ENCODE measurements at places on chromosomes 4 and X.

GRCh38 chr4:172073590-172073989 lies 260.4 kb downstream of the GALNTL6 start:
- no peak for DNase-seq

DNA sequence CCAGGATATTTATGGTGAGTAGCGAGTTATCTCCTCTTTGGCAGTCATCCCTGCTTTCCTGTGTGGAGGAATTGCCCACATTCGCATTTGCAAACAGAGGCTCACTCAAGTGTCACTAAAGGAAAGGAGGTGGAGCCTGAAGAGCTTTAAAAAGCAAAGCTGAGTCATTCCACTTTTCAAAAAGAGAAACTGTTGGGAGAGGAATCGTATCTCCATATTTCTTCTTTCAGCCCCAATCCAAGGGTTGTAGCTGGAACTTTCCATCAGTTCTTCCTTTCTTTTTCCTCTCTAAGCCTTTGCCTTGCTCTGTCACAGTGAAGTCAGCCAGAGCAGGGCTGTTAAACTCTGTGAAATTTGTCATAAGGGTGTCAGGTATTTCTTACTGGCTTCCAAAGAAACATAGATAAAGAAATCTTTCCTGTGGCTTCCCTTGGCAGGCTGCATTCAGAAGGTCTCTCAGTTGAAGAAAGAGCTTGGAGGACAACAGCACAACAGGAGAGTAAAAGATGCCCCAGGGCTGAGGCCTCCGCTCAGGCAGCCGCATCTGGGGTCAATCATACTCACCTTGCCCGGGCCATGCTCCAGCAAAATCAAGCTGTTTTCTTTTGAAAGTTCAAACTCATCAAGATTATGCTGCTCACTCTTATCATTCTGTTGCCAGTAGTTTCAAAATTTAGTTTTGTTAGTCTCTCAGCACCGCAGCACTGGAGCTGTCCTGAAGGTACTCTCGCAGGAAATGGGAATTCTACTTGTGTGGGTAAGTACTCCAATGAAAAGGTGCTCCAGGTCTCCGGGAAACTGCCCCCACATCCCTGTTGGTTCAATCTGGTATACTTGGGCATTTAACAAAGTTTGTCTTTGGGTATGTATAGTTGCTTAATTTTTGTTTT lies at the start of gene EGF:
Gene EGF, plus strand, starts transcription at position 178 of the 890 bp plus-strand sequence. Its CDS starts 453 bp downstream, at position 631.
- DNase-seq, result peak; percentile 27

DNA sequence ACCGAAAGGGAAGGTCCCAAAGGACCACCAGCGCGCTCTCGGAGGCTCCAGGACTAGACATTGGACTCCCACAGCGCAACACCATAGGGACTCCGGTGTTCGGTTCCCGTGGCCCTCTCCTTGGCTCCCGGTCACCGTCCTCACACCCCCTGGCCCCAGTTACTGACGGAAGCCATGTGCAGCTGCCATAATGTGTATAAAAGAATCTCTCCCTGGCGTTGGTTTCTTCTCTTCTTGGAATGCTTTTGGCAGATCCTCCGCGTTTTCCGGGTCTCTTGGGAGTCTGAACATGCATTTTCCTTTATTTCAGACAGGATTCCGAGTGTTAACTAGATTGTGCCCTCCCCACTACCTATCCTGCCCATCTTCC lies 69.8 kb downstream of the FBXO8 start:
- no peak for DNase-seq

GRCh38 chr4:63036159-63036866 lies 1372.9 kb downstream of the TECRL start:
- no peak for DNase-seq

DNA sequence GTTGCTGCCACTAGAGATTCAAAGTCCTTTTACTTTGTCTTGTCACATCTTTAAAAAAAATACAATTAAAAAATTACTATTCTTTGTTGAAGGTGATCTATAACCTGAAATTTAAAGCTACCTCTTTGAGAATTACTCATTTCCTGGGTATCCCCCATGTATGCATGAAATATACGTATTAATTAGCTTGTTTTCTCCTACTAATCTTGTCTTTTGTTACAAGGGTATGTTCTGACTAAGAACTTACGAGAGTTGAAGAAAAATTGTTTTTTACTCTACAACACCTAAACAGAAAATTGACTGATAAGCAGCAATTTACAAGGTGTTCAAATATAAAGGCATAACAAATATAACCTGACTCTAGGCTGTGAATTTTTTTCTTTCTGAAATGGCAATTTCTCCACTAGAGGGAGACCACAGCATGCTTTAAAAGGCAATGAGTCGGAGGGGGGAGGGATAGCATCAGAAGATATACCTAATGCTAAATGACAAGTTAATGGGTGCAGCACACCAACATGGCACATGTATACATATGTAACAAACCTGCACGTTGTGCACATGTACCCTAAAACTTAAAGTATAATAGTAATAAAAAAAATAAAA lies 249.6 kb downstream of the OPHN1 start:
- peak; percentile 14 for DNase-seq

DNA sequence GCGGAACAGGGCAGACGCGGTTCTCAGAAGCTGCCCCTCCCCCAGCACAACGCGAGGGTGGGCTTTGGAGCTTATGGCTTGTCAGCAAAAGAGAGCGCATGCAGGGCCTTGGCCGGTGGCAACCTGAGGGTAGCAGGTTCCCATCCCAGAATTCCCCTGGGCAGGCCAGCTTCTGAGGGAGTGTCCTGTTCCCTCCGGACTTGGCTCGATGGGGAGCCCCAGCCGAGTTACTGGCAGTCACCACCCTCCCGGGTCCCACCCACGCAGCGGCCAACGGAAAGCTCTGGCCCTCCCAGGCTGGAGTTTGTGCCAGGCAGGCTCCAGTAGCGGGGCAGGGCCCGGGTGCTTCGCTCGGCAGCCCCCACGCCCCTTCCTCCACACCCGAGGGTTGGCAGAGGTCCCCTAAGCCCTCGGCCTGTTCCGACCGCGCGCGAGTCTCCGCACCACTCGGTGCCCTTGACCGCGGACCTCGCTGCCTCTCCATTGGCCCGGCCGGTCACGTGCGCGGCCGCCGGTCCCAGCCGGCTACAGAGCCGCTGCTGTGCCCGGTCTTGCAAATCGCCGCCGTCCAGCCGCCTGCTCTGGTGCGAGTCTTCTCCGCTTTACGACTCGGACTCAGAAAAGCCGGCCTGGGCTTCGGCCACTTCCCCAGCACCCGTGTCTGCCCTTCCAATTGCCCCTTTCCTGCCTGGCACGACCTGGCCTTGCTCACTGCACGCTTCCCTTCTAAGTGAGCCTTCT lies 20.9 kb upstream of the MTM1 start:
- no peak for DNase-seq

- no peak for DNase-seq
Observed at GRCh38 chrX:84415140-84415539, 87.1 kb downstream of the HDX start.

- no peak for DNase-seq
Observed at GRCh38 chr4:25001509-25001908, 29.2 kb downstream of the LGI2 start.

DNA sequence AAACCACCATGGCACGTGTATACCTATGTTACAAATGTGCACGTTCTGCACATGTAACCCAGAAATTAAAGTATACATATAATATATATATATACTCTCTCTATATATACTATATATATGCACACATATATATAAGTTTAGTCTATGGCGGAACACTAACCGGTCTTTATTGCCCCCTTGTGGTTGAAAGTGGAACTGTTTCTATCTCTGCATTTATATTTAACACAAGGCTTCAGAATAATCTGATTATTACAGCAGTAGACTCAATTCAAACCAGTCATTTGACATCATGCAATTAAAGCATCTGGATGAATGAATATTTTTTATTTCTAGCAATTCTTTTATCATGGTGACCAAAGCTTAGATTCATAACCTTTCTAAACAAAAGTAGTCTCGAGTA lies 14.6 kb downstream of the RAB9B start:
- DNase-seq, result peak; percentile 54

DNA sequence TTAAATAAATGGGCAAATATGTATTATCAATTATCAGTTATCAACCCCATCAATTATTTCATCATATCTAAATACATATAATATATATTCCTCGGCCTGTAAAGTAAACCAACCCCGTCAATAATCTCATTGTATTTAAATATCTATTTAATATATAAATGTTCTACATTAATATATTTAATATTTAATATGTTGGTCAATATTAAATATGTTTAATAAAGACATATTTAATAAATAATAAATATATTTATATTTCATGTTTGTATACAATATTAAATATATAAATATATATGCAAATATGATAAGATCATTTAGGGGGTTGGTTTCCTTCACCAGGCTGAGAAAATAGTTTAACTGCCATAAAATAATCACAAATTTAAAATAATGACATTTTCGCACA lies 6.4 kb upstream of the TMEM144 start:
- no peak for DNase-seq

DNA sequence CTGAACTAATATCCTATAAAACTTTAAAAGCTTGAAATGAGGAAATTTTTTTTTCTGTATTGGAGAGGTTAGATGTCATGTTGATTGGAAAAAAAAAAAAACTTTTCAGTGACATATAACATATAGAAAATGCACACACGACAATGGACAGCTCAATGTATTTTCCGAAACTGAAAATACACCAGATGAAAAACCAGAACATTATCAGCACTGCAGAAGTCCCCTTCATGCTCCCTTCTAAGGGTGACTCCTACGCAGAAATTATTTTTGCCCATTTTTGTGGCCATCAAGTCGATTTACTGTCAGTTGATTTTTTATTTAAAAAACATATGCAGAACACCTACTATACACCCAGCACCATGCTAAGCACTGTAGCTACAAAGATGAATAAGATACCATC lies 148.3 kb downstream of the APBB2 start:
- DNase-seq, result no peak

- no peak for DNase-seq
Observed at GRCh38 chr4:174217273-174218126, 66.0 kb downstream of the FBXO8 start.

- DNase-seq, result no peak
Observed at GRCh38 chrX:136250191-136251040, 784 bp downstream of the MAP7D3 start.

DNA sequence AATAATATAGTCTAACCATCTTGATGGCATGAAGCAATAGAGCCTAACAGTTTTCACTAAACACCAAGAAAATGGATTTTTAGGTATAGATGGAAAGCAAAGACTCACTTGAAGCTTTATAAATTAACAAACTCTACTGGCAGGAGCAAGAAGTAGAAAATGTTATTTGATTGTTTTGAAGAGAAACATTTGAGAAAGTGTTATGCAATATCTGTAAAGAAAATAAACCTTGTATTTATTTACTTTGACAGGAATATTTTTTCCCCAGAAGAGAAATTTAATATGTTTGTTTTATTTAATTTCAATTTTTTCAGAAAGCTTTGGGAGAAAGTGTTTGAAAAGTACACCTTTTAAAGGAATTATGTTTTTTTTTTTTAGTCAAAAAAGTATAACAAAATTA lies 139.0 kb downstream of the STIM2 start:
- DNase-seq, result no peak

DNA sequence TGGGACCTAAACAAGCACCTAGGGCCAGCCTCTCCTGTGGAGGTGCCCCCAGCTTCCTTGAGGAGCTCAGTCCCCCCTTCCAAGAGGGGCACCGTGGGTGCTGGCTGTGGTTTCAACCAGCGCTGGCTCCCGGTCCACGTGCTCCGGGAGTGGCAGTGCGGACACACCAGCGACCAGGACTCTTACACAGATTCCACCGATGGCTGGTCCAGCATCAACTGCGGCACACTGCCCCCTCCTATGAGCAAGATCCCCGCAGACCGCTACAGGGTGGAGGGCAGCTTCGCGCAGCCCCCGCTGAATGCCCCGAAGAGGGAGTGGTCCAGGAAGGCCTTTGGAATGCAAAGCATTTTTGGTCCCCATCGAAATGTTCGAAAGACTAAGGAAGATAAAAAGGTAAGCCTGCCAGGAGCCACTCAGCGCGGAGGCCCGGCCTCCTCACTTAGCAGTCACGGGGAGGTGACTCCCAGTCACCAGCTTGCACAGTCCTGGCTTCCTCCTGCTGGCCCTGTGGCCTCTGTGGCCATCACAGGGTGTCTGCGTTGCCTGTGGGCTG lies 24.9 kb downstream of the RGS12 start:
- no peak for DNase-seq

DNA sequence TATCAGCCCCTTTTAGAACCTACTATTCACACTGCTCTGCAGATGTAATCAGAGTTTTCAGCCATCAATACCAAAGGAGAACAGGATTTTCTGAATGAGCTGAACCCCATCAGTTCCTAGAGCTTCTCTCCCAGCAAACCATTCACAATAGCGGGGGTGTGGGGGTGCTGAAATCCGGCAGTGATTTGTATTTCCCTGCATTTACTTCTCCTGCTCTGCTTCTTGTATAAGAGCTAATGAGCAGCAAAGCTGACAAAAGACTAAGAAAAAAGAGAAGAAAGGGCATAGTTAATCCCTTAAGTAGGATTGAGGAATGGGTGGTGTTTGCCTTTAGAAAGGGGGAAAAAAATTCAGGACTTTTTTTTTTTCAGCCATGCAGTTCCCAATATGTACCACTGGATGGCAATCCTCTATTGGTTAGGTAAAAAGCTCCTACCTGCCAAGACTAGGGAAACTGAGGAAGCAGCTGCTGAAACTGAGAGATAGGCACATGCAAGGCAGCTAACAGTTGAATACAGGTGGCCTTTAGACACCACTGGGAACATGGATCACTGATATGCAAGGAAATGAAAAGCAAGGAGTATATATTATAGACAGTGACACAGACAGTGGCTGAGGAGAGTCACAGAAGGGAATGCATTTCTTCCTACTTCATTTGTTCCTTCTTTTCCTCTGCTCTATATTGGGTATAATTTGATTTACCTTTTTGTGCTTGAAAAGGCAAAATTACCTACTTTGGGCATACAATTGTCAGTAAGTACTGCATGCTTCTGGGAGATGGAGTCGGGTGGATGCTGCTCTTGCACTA lies 217.9 kb downstream of the HS6ST2 start:
- DNase-seq, result no peak

DNA sequence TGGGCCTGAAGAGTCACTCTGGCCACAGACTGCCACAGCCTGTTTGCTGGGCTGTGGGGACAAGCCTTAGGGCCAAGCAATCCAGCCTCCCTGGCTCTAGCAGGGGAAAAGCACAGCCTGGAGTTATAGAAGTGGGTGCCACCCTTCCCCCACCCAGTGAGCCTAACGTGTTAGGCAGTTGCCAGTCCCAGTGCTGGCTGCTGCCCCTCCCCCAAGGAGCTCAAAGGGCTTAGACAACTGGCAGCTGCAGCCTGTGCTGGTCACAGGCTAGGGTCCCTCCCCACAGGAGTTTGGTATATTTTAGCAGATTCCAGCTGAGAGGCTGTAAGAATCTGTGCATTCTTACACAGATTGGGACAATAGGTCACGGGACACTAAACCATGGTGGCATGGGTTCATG lies 370.3 kb upstream of the FGF16 start:
- DNase-seq, result no peak

GRCh38 chr4:120844528-120844921 lies 78.0 kb downstream of the PRDM5 start:
- no peak for DNase-seq

GRCh38 chrX:155216940-155217440 lies 730 bp downstream of the VBP1 start:
- no peak for DNase-seq
